ENCODE measurements at places on chromosomes 12 and 14.

DNA sequence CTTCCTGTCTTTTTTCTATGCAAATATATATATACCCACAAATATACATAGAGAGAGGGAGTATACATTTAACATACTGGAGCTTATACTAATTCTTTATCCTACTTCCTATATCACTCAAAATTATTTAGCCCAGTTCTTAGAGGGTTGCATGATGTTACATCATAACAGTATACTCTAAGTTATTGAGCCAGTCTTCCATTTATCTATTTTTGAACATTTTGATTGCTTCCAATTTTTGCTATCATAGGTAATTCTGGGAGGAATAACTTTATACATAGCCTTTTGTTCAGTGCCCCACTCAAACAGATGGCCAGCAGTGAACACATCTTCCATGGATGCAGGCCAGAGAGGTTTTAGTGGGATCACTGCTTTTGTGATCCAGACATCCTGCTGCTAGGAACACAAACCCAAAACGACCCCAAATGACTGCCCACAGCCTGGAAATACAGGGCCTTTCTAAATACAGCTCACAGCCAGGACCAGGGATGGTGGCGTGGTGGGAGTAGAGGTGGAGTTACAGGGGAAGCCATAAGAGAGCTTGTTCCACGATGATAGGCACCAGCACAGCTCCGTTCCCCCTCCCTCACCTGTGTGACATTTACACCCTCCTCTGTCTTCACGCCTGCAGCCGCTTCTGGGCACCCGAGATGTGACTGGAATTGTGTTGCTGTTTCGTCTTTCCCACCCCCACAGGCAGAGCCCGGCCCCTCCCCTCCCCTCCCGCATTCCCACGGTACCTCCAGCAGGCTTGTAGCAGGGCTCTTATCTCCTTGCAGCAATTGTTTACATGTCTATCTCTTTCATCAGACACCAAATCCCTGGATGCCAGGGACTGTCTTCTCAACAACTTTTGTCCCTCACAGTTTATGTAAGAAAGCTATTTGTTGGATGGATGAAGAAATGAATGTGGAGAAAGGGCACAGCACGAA is 30.7 kb upstream of the HDAC7 start:
- DNase-seq: no peak

DNA sequence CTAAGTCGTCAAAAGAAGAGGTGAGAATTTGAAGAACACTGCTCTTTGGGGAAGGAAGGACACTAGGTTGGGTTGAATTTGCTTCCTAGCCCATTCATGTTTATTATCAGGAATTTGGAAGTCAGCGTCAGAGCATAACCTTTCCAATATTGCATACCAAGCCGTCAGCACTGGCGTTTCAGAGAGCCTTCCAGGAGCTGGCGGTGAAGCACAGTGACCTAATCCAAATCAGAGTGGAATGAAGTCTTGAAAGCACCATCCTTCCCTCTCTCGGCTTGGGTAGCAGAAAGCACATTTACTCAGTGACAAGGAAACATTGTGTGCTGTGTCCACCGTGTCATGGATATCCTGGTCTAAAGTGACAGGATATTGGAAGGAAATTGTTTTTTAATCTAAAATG is 240.3 kb upstream of the PELI2 start:
- no peak for DNase-seq

DNA sequence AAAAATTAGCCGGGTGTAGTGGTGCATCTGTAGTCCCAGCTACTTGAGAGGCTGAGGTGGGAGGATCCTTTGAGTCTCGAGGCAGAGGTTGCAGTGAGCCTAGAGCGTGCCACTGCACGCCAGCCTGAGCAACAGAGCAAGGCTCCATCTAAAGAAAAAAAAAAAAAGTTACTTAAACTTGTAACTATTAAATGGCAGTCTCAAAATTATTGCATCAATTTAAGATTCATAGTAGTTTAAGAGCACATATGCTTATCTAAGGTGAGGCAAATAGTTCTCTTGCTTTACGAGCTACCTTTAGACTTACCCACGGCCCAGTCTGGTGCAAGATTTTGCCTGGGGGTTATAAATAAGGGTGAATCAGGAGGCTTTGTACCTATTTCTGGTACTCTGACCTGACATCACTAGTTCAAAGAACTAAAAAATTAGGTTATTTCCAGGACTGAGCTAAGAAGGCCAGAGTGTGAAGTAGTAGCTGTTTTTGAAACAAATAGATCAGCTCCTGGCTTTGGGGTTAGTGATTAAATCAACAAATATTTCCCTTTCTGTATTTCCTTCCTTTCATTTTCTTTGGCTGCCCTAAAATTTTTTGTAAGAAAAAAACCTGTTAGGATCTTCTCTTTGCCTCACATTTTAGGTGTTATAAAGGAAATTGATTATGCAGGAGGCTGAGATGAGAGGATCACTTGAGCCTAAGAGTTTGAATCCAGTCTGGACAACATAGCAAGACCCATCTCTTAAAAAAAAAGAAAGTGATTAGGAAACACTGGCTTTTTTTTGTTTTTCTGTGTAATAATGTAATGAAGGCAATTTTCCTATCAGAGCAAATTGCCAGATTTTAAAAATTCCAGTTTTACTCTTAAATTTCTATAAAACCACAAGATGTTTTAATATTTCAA is 3.6 kb downstream of the MGAT2 start:
- DNase-seq: no peak

- peak; percentile 38 for DNase-seq
Measured at GRCh38 chr12:124566997-124567672, at the start of gene NCOR2. Gene NCOR2 (minus strand): TSS chr12:124567612. CDS start chr12:124495251, 72,361 bp downstream.

DNA sequence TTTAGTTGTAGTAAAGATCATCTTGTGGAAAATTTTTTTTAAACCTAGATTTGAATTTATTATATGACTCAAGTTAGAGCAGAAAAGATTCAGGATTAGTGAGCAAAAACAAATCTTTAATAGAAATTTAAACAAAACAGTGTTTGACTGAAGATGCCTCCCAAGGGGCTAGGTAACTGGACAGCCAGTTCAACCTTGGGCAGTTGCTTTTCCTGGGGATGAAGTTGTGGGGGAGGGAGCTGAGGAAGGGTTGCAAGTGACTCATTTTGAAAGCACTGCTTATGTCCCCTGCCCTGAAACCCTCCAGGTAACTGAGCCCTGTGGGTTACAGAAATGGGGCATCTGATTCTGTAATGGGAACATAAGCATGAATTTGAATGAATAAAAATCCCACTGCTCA is 13.1 kb downstream of the CFAP54 start:
- no peak for DNase-seq

GRCh38 chr14:74859757-74860552 is 16.0 kb downstream of the PROX2 start:
- DNase-seq: no peak

- DNase-seq: no peak
Measured at GRCh38 chr14:35878272-35879150, 52.4 kb downstream of the BRMS1L start.

DNA sequence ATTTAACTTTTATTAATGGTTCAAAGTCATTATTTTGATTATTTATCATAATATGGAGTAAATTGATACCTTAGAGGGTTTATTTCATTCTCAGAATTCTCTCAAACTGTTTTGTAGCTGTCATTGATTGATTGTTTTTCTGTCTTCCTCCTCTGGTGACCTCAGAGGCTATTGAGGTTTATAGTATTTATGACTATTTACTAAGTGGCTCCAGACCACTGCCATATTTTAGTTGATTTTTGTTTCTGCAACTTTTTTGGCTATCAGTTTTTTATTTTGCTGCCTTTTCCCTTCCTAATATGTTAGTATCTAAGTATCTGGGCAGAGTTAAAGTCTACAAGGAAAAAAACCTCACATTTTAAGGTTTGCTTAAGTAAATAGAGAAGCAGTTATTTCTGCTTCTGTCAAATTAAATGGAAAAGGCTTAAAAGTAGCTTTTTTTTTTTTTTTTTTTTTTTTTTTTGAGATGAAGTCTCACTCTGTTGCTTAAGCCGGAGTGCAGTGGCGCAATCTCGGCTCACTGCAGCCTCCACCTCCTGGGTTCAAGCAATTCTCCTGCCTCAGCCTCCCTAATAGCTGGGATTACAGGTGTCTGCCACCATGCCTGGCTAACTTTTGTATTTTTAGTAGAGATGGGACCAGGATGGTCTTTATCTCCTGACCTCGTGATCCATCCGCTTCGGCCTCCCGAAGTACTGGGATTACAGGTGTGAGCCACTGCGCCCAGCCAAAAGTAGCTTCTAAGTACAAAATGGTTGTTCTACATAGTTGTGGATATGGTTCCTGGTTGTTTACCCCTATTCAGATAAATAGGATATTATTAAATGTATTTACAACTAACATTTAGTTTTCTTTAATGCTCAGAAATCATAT is 8.2 kb downstream of the MDM2 start:
- DNase-seq: no peak

GRCh38 chr12:70469221-70469820 is 103.2 kb downstream of the KCNMB4 start:
- DNase-seq: no peak

- DNase-seq: peak; percentile 93
Measured at GRCh38 chr12:121793838-121794533, 498 bp upstream of the RHOF start.

DNA sequence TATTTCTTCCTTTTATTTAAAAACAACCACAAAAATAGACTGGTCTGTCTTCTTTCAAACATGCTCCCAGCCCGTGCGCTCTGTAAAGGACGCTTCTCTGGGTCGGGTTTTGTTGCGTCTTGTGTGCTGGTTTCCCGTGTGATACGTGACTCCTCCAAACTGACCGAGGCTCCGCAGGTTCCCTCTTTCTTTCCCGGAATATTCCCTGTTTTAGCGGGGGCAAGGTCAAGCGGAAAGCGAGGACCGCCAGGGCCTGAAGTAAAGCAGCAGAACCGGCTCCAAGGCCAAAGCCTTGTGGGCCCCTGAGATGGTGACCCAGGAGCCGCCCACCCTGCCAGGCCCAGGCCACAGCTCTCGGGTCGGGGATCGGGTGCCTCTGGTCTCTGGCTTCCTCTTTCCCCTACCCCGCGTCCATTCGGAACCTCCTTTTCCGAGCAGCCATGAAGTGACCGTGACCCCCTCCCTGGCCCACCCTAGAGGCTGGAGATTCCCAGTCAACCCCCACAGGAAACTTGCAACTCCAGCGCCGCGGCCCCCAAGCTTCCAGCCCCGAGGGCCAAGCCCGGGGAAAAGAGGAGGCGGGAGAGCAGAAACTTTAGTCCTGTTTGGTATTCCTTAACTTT is 885 bp upstream of the HOXC10 start:
- DNase-seq: no peak

GRCh38 chr12:119326341-119326740 is 8.2 kb upstream of the CCDC60 start:
- DNase-seq: no peak

DNA sequence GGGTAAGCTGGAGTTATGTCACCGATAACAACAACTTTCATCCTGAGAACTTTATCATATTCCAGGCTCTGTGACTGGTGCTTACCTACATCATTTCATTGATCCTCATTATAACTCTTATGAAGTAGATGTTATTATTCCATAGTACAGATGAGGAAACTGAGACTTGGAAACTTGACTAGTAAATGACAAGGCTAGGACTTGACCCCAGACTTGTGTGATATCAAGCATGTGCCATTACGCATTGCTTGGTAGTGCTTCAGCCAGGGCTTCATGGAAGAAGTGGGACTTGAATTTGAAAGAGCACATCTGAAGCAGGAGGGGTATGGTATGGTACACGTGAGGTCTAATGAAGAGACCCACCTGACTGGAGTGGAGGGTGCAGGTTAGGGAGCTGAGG is 11.9 kb downstream of the AVIL start:
- DNase-seq: no peak

- DNase-seq: no peak
Measured at GRCh38 chr14:21494902-21495762, 16.0 kb downstream of the METTL3 start.

DNA sequence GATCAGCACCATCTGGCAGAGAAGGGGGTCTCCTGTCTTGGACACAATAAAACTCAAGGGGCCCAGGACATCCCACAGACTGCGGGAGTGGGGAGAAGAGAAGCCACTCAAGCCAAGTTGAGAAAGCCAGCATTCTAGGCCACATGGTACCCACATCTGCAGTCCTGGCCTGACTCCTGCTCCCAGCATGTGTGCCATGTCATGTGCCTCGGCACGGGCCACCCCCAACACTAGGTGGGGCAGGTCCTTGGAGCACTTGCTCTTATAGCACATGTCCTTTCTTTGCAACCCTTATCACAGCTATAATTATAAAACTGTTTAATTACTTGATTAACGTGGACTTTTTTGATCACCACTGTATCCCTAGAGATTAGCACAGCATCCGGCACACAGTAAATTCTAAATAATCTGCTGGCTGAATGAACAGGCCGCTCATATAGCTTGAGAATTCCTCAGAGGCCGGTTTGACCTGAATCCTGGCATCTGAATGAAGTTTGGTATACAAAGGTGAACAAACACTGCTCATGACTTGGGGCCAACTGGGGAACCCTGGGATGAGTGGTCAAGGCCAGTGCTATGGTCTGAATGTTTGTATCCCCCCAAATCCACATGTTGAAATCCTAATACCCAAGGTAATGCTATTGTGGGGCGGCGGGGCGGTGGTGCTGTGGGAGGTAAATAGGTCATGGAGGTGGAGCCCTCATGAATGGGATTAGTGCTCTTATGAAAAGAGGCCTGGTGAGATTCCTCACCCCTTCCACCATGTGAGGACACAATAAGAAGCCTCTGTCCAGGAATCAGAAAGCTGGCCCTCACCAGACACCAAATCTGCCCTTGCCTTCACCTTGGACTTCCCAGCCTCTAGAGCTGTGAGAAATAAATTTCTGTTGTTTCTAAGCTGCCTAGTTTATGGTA is 6.6 kb downstream of the NCKAP5L start:
- DNase-seq: no peak

DNA sequence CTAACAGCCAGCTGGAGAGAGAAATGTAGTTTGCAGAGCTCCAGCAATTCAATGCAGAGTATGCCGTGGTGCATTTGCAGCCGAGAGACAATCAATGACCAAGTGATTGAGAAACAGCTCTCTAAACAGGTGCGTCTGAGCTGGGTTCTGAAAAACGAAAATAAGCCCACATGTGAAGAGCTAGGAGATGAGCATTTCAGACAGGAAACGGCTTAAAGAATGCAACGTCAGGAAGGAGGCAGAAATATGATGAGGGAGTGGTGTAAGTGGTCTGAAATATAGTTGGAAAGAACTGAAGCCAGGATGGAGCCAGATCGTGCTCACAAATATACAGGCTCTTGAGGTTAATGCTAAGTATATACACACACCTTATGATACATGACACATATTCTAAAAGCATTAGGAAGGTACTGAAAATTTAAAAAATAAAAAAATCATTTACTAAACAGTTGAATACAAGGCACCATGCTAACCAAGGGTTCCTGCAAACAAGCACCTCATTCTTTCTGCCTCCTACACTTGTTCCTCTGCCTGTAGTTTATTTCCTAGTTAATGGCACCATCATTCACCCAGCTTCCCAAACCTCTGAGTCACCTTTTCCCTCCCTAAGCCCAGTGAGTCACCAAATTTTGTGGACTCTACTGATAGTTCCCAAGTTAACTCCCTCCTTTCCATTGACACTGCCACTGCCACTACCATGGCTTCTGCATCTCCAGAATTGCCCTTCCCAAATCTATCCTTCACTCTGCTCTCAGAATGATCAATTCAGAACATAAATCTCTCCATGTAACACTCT is 2.3 kb upstream of the GARIN2 start:
- no peak for DNase-seq

GRCh38 chr12:22034709-22035506 is 11.1 kb upstream of the CMAS start:
- no peak for DNase-seq
